Occipital lobe (tissue), 3 donors: ENCODE measurements at places on chromosomes 1 and 21. TPM values are rescaled to one million over a fixed set of nuclear protein-coding genes. Genes with fewer than 3 reads are reported as not detected.

Gene SFN
- not detected for total RNA-seq

Gene SLC1A7
- not detected for total RNA-seq

Gene PTGS2
- total RNA-seq: 1.7 TPM

Gene TTC22
- 0.16 TPM for total RNA-seq

Gene FCRL3
- total RNA-seq: not detected
